ENCODE measurements at places on chromosomes 2 and 18. TPM values are rescaled to one million over a fixed set of nuclear protein-coding genes. Genes with fewer than 3 reads are reported as not detected.

GALR1 gene
- total RNA-seq: not detected

STK11IP gene
- 23.9 TPM for total RNA-seq

BCL2L11 gene
- 48.6 TPM for total RNA-seq

ITGA4 gene
- total RNA-seq: 79.4 TPM

SLC14A1 gene
- 5.3 TPM for total RNA-seq

FHL2 gene
- total RNA-seq: 0.41 TPM

SDC1 gene
- total RNA-seq: not detected

NMUR1 gene
- 0.11 TPM for total RNA-seq

TSPYL6 gene
- total RNA-seq: not detected

BCL11A gene
- total RNA-seq: 2.3 TPM

IKZF2 gene
- 8.7 TPM for total RNA-seq

UGT1A4 gene
- not detected for total RNA-seq

GRHL1 gene
- total RNA-seq: 0.28 TPM

RIF1 gene
- total RNA-seq: 66.9 TPM

REG3A gene
- not detected for total RNA-seq

CTDP1 gene
- 79.6 TPM for total RNA-seq

ALK gene
- total RNA-seq: not detected

CHRND gene
- total RNA-seq: not detected

PRKRA gene
- total RNA-seq: 118 TPM

TMEM169 gene
- 0.53 TPM for total RNA-seq

ERMN gene
- 18.0 TPM for total RNA-seq

CDH19 gene
- not detected for total RNA-seq

ADGRF3 gene
- 0.96 TPM for total RNA-seq

SULT1C4 gene
- not detected for total RNA-seq

POTEF gene
- total RNA-seq: not detected

KCNE4 gene
- total RNA-seq: not detected

ACSL3 gene
- 65.5 TPM for total RNA-seq

GALNT5 gene
- not detected for total RNA-seq

SH2D6 gene
- not detected for total RNA-seq

DOK6 gene
- not detected for total RNA-seq

RBM44 gene
- total RNA-seq: 2.9 TPM

MAP3K19 gene
- not detected for total RNA-seq

PRSS56 gene
- total RNA-seq: not detected

TGFBRAP1 gene
- total RNA-seq: 16.6 TPM

ARHGAP15 gene
- 165 TPM for total RNA-seq

RAB10 gene
- total RNA-seq: 13.5 TPM

LRP1B gene
- total RNA-seq: not detected

TMEM163 gene
- 0.47 TPM for total RNA-seq

GATA6 gene
- 0.08 TPM for total RNA-seq

KATNAL2 gene
- 2.0 TPM for total RNA-seq

SPP2 gene
- total RNA-seq: not detected

HOXD3 gene
- total RNA-seq: not detected

UCN gene
- 2.3 TPM for total RNA-seq

SLC4A3 gene
- total RNA-seq: 0.20 TPM

AMER3 gene
- total RNA-seq: not detected

KIF1A gene
- total RNA-seq: not detected
